IMR-90 (cell line): ENCODE measurements at places on chromosomes 5 and 9. TPM values are rescaled to one million over a fixed set of nuclear protein-coding genes. Genes with fewer than 3 reads are reported as not detected.

DNA sequence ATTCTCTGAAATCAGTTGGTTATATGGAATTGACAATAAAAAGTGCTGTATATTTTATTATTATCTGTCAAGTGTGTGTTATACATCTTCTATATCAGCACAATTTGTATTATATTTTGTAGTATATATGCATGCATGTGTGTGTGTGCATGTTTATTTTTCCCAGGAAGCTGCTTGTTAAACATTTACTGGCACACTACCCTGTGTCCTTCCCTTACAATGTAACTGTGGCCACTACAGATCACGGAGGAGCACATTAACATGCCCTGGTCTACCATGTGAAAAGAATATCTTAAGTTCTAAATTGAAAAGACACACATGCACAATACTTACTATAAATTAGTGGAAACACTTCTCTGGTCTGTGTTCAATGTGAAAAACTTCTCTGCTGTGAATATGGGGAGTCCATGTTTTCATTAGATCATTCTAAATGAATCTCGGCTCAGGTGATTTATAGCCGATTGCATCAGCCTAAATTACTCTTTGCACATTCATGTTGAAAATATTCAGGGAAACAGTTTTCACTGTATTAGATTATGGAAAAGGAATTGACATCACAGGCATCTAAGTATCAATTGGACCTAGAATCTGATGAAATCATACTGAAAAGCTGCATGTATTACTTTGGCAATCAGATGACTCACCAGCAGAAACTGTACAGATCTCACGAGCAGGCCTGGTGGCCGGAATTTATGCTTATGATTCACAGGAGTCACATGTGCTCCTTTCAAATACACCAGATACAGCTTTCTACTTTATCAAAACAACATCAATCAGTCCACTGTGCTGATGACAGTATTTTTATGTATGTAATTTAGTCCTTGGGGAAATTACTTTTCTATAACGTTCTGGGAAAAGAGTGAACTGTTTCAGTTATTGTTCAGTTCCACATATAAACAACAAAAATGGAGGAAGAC is 39.4 kb downstream of the LURAP1L start:
- peak; percentile 100 for DNase-seq

- no peak for DNase-seq
Measured at GRCh38 chr9:137311986-137312851, 10.1 kb upstream of the NRARP start.

DNA sequence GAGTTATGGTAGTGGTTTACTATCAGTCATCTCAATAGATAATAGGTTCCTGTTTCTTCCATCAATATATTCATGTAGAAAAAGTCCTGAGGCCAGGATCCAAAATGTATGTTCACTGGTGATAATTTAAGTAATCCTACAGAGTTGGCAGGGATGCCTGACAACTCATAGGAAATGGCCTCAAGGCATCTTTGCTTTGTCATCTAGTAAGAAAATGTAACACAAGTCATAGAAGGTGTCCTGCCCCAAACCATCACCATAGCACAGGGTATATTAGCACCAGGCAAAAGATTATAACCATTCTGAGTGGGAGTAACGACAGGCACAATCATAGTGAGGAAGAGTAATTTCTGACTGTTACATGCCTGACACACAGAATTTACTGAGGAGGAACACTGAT is 257.0 kb downstream of the TMEM167A start:
- DNase-seq = no peak

DNA sequence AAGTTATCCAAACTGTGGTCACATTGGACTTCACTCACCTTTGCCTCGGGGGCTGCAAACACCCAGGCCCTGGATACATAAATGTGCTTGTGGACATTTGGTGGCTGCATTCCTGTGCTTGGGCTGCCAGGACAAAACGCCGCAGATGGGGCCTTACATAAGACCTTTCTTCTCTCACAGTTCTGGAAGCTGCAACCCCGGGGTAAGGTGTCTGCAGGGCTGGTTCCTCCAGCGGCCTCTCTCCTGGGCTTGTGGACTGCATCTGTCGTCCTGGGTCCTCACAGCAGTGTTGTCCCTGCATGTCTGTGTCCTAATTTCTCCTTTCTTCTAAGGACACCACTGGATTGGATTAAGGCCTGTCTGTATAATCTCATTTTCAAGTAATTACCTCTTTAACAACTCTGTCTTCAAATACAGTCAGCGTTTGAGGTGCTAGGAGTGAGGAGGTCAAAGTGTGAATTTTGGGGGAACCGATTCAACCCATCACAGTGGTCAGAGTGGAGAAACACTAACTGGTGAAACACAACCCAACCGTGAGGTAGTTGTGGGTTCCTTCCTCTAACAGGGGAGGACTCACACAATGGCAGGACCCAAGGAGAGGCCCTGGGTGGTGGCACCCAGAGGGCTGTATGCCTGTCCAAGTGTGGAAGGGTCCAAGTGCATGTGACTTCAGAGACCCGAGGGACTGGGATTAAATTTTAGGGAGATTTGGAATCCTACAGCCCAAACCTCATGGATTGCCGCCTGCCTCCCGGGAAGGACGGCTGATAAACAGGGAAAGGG is 415.6 kb downstream of the IRX2 start:
- DNase-seq = no peak

DNA sequence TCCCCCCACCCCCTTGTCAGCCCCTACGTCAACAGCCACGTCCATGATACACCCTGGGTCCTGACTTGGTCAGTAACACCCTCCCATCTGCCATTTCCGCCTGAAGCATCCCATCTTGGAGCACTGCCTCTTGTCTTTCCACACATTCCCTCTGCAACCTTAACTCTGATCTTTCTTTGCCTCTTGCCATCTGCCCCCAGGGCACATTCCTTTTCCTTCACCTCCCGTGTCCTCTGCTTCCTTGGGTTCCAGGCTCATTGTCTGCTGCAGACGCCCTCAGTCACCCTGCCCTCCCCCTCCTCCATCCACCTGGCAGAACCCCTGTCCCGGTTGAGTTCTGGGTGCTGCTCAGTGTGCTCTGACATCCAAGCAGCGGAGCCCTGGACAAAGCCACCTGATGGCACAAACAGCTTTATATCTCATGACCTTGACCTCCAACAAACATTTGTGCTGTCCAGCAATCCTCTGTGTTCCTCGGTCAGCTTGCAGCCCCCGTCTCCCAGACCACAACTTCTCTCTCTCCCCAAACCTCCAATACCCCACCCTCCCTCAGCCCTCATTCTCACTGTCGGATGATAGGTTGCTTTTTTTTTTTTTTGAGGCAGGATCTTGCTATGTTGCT is 97.7 kb upstream of the IER5L start:
- DNase-seq = peak; percentile 11

The IFNA21 gene
- polyA plus RNA-seq = not detected in 2 replicates
